NCI-H524 (cell line): ENCODE measurements at places on chromosomes 4 and X.

- no peak for DNase-seq
Measured at GRCh38 chrX:56564921-56565840, 1.8 kb downstream of the UBQLN2 start.

GRCh38 chr4:20251031-20251795 lies 492 bp upstream of the SLIT2 start:
- DNase-seq, result no peak

GRCh38 chr4:105060628-105061027 lies 86.0 kb upstream of the TET2 start:
- DNase-seq, result no peak

DNA sequence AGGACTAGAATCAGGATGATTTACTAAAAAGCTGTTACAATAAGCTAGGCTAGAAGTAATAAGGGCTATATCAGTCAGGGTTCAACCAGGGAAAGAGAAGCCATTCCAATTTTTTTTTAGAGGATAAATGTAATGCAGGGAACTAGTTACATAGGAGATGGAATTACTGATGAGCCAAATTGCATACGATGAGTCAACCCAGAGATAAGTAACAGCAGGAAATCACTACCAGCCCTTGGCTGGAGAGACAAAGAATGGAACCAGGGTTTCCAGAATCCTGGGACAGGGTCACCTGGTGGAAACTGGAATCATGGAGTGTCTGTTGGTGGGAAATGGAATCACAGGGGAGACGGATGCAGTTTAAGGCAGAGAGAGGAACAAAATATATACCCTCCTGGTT lies 13.1 kb upstream of the MAGEA4 start:
- DNase-seq, result no peak

DNA sequence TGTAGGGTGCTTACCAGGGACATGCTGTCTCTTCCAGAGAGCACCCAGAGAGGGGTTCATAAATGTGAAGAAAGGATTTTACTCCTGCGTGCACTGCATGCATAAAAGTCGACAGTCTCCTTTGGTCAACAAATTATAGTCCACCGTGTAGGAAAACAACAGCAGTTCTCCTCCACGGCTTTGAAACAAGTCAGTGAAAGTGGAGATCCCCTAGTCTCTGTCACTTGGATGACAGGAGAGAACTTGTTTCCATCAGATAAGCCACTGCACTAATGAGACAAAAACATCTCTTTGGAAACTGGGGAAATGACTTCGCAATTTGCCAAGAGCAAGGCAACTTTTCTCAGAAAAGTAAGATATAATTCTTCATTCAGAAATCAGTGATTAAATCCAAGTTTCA lies 9.7 kb downstream of the UNC5C start:
- DNase-seq, result no peak

DNA sequence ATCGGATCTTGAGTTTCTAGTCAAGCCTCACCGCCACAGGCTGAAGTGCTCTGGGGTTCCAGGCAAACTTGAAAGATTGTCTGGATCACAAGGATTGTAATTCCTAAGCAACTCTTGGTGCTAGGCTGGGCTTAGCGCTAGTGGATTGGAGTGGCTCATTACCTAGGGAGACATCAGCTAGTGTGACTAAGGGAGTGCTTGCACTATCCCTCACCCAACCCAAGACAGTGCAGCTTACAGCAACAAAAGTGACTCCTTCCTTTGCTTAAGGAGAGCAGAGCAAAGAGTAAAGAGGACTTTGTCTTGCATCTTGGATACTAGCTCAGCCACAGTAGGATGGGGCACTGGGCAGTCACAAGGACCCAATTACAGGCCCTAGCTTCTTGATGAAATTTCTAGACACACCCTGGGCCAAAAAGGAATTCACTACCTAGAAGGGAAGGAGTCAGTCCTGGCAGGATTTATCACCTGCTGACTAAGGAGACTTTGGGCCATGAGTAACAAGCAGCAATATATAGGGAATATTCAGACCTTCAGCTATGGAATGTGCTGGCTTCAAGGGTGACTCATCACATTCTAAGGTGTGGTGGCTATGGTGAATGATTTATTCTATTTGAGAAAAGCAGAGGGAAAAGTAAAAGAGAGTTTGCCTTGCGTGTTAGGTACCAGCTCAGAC lies 1212.4 kb downstream of the PCDH18 start:
- DNase-seq, result no peak

- no peak for DNase-seq
Measured at GRCh38 chr4:168955674-168956073, 54.4 kb downstream of the CBR4 start.

- DNase-seq, result no peak
Measured at GRCh38 chrX:12956704-12957534, 18.0 kb upstream of the TMSB4X start.

DNA sequence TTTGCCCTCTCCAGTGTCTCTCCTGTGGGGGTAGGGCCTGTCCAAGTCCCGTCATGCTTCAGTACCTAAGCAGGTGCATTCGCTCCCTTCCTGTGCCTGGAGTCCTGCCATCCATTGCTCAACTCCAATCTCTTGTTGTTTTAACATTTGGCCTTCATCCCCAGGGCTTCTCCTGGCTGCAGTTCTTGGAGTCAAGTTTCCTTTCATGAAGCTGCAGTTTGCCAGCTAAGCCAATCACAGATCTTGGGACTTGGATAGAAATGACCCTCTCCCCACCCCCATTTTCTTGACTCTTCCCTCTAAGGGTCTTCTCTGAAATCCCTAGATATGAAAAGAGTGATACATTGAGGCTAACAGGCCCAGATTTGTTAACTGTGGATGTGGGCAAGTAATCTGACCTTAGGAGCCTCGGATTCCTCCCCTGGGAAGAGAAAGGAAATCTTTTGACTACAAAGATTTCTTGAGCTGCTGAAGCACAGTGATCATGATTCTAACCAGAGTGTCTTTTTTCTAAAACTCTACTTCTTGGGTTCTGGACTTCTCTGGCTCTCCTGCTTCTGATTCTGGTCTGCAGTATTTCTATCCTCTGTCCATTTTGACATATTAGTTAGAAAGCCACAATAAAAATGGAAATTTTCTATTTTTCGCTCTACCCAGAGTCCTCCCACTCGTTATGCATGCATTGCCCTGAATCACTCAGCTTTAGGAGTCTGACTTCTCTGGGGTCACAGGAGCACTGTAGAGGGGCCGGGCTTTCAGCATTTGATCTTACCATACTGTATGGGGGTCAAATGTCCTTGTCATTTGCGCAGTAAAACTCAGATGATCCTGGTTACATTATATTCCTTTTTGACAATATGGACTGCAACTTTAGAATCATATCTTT lies 61.0 kb downstream of the CHRNA9 start:
- DNase-seq, result no peak

DNA sequence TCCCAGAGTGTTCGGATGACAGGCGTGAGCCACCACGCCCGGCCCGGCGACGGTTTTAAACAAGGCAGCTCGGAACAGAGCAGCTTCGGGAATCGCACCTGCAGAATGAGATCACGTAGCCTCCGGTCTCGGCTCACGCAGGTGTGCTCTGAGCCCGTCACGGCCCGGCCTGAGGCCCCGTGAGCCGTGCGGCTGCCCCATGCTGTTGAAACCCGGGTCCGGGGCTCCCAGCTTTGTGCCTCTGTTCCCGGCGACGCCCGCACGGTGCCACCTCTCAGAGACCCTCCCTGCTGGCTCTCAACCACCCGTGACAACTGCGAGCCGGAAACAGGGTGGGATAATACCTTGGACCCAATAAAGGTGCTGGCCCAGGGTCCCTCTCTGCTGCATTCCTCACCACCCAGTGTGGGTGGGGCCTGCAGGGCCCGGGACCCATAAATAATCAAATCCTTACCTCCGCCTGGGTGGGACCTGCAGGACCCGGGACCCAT lies 13.4 kb upstream of the PLCXD1 start:
- no peak for DNase-seq

GRCh38 chr4:189773909-189774308 lies 166.8 kb upstream of the FRG1 start:
- DNase-seq, result no peak

DNA sequence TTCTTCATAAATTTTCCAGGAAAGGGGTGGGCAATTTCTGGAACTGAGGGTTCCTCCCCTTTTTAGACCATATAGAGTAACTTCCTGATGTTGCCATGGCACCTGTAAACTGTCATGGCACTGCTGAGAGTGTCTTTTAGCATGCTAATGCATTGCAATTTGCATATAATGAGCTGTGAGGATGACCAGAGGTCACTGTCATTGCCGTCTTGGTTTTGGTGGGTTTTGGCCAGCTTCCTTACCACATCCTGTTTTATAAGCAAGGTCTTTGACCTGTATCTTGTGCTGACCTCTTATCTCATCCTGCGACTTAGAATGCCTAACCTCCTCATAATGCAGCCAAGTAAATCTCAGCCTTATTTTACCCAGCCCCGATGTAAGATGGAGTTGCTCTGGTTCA lies 577.8 kb downstream of the NLGN4X start:
- DNase-seq, result no peak

- DNase-seq, result no peak
Measured at GRCh38 chrX:96705905-96706304, 21.3 kb downstream of the DIAPH2 start.

DNA sequence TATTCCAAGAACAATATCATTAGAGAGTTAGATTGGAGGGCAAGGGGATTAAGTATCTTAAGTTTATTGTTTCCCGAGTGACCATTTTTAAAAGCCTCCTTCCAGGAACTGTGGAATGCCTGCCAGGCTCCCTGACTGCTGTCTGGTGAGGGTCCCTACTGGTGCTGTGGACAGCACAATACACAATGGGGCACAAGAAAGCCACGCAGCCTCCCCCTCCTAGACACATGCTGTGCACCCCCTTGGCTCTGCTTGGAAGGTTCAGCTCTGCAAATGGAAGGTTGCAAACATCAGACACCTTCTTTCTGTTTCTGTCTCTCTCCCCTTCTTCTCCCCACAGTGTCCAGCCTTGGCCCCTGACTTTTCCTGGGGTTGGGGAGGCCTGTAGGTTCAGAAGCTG lies 153.2 kb downstream of the SHROOM3 start:
- DNase-seq, result no peak

DNA sequence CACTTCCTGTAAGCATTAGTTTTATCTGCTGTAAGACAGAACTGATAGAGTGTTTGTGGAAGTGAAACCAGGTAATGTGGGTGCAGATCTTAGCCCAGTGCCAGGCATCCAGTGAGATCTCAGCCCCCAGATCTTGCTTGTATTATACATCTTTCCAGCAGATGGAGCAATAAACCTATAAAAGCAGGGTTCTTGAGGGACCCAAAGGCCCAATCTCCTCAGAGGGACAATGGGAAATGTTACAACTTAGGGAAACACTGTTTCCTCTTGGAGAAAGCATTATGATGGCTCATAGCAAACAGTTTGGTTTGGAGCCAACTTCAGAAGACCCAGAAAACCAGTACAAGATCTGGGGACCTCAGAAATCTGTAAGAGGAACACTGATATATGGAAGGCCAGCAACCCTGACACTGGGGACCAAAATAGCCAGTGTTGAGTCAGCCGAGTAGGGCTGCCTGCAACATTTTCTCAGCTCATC lies 206.3 kb downstream of the SLC7A11 start:
- DNase-seq, result no peak

GRCh38 chrX:24398766-24399165 lies 38.3 kb downstream of the SUPT20HL1 start:
- DNase-seq, result no peak

- no peak for DNase-seq
Measured at GRCh38 chrX:16665089-16665488, 15.1 kb downstream of the S100G start.

DNA sequence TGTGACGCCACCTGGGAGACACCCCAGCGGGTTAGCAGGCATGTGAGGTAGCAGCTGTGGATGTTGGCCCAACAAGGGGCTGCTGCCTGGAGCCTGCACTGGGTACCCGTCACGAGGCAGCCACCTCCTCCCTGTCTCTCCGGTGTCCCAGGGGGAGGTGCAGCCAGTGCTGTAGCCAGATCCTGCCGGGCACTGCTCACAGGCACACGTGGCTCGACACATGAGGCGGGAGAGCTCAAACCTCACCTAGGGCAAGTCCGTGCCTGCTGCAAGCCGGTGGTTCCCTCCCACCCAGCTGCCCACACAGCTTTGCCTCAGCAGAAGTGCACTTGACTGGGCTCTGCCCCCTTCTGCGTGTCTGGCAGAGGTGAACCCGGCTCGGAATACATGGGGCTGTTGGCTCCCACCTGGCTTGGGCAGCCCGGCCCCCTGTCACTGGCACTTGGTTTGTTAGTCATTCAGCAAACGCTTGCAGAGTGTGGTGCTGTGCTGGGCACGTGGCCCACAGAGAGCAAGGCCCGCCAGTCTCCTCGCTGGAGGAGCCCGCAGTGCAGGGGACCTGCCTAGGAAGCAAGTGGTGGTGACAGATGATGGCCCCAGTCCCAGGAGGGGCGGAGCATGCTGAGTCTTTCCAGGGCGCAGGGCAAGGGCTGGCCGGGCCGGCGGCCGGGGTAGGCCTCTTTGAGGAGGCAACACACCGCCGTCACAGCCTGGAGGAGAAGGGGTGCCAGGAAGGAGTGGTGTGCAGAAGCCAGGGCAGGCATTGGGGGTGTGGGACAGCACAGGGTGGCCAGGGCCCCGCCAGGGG lies 10.1 kb upstream of the SH3TC1 start:
- peak; percentile 99 for DNase-seq

DNA sequence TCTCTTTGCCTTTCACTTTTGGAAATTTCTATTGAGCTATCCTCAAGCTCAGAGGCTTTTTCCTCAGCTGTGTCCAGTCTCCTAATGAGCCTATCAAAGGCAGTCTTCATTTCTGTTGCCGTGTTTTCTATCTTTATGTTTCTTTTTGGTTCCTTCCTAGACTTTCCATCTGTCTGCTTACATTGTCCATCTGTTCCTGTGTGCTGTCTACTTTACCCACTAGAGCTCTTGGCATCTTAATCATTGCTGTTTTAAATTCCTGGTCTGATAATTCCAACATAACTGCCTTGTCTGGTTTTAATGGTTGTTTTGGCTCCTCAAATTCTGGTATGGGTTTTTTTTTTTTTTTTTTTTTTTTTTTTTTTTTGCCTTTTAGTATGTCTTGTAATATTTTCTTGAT lies 9.3 kb upstream of the PDE6B start:
- peak; percentile 28 for DNase-seq

DNA sequence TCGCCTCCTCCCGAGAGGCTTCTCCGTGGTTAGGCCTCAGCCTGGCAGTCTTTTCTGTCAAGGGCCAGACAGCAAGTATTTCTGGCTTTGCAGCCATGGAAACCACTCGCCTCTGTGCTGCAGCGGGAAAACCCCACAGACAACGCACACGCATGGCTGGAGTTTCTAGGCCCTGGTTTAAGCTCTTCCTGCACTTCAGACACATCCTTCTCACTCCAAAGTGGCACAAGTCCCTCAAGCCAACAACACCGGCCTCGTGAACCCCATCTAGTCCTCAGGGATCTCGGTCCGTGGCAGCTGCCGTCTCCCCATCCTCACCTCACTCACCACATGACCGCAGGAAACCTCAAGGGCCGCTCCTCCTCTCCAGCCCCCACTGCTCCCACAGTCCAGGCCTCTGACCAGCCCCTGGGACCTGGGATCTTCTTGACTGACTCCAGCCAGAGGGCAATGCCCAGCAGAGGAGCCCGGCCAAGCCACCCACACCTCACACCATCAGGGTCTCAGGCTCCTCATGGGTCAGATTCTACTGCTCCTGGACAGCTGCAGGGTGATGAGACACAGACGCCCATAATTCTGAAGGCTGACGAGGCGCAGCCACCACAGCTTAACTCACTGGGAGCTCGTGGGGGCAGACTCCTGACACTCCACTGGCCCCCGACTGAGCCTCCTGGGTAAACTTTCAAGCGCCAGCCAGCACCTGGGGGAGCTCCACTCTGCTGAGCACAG lies 21.7 kb downstream of the LETM1 start:
- DNase-seq, result no peak

GRCh38 chr4:114019969-114020358 lies 40.5 kb upstream of the ARSJ start:
- no peak for DNase-seq

- DNase-seq, result no peak
Measured at GRCh38 chr4:85808104-85808503, 333.2 kb downstream of the ARHGAP24 start.

GRCh38 chr4:147981305-147981704 lies 249.4 kb downstream of the ARHGAP10 start:
- DNase-seq, result no peak
